ENCODE measurements at places on chromosomes 6 and 20.
A peak's percentile ranks its signal among the peaks of the same experiment; 100 is the strongest.

DNA sequence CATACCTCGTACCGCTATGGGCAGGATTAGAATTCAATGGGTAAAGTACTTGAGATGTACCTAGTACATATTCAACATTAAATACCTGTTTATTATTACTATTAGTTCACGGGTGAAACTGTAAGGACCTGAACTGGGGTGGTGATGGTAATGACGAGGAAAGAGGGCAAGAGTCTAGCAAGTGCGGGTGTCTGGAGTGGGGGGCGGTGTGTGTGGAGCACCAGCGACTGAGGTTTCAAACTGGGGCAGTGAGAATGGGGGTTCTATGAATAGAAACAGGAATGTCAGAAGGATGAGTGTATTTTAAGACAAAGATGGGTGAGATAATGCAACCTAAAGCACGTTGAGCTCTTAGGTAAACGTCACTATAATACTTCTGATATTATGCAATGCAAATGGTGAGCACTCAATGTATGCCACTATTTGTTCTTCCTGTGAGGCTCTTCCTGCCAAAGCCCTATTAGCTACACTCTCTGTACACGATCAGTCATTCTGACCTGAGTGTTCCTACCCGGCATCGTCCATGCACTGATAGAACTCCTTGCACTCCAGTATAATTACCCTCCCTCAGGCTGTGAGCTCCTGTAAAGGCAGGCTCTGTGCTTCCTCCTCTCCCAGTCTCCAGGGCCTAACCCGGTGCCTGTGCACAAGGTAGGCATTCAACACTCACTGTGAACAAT lies 55.0 kb downstream of the ALDH5A1 start:
- no peak for DNase-seq

- no peak for DNase-seq
Measured at GRCh38 chr20:53335555-53335954, 258.1 kb downstream of the ZNF217 start.

DNA sequence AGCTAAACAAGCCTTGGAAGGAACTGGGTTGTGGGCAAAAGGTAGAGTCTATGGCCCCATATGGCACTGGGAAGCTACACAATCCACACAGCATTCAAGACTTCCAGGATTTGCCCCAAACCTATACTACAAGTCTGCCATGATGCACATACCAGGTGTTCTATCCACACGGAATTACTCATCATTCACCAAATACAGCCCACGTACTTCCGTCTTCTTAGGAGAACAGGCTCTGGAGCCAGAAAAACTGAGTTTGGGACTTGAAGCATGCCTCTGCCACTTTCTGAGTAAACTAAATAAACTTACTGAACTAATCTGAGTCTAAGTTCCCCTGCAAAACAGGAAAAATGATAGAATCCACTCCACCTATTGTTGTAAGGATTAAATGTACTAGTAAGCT lies 28.6 kb downstream of the RIMS4 start:
- no peak for DNase-seq

- DNase-seq = no peak
Measured at GRCh38 chr20:62663145-62664018, 21.1 kb downstream of the SLCO4A1 start.

DNA sequence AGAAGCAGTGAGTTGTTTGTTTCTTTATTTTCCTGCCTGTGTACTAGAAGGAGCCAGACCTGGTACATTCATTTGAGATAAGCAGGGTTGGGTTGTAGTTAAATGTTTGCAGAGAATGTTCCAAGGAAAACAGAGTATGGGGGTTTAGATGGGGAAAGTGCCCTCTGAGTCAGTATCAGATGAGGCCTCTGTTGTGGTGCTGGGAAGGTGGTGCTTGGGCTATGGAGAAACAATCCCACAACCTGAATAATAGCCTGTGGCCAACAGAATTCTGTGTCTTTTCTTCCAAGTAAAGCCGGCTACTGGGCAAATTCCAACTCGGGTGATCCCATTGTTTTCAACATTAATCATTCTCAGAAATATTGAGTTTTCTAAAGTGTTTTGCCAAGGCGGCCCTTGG lies 109.3 kb downstream of the RNF144B start:
- DNase-seq = no peak

DNA sequence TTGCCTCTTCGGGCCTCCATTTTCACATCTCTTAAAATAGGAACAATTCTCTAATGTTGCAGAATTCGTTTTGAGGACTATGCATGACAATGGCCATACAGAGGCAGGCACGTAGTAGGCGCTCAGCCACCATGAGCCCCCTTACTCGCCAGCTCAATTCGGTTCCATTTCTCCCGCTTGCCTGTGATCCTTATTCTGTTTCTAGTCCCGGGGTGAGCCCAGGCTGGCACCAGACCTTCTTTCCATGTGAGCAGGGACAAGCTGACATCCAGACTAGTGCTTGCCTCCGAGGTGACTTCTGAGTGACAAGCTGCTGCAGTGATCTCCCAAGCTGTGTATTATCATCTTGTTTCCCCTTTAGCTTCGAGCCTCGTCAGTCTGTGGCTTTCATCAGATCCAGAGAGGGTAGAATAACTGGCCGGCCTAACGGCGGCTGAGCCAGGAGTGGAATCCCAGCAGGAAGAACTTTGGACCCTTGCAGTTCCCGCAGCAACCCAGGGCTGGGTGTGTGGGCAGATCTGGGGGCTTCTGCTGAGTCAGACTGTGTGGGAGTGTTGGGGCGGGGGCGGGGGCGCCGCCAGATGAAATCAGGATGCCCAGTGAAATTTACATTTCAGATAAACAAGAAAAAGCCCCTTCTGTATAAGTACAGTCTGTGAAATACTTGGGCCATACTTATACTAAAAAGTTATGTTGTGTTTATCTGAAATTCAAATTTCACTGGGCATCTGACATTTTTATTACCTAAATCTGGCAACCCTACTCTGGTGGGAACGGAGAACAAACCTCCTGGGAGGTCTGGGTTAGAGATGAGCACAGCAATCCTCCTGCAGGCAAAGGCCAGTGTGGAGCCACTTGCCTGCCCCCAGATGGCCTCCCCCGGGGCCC lies 10.9 kb downstream of the BANF2 start:
- DNase-seq = peak; percentile 49

Measured in NB4 (cell line).